ENCODE measurements at places on chromosomes 3 and 15.

DNA sequence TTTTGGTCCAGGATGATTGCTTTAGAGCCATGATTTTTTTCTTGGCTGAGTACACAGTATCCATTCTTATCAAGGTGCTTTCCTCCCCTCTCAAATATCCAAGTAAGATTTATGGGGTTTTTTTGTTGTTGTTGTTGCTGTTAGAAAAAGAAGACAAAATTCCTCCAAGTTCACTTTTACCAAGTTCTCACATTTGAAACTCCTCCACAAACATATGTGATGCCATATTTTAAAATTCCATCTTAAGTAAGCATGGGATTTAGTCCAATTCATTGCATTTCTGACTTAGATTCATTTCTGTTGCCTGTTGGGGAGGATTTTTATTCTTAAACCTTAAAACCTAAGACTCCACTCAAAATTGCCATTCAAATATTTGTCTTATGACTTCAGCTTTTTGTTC is 128.6 kb upstream of the SPATA12 start:
- no peak for DNase-seq

- peak; percentile 72 for DNase-seq
These were observed 632.7 kb upstream of the SUCLG2 start for GRCh38 chr3:68287101-68287500.

- no peak for DNase-seq
These were observed 50.4 kb downstream of the GHSR start for GRCh38 chr3:172397716-172398405.

- DNase-seq = no peak
These were observed 41.7 kb downstream of the PAQR5 start for GRCh38 chr15:69340243-69340900.

GRCh38 chr3:132854856-132855535 is 132.8 kb upstream of the NPHP3 start:
- DNase-seq = no peak

Measured in right hindlimb (tissue), 1 donor.